ENCODE measurements at places on chromosomes 7 and 10. TPM values are rescaled to one million over a fixed set of nuclear protein-coding genes. Genes with fewer than 3 reads are reported as not detected.

- no peak overlapping the region for H3K4me3 ChIP-seq
- H3K36me3 ChIP-seq, result no peaks in the 10 kb centered on the region
- H3K27me3 ChIP-seq, result peaks cover 4% of the 10 kb centered on the region
- DNase-seq, result no peak
Observed at GRCh38 chr7:38594949-38595348, 36.2 kb downstream of the AMPH start.

DNA sequence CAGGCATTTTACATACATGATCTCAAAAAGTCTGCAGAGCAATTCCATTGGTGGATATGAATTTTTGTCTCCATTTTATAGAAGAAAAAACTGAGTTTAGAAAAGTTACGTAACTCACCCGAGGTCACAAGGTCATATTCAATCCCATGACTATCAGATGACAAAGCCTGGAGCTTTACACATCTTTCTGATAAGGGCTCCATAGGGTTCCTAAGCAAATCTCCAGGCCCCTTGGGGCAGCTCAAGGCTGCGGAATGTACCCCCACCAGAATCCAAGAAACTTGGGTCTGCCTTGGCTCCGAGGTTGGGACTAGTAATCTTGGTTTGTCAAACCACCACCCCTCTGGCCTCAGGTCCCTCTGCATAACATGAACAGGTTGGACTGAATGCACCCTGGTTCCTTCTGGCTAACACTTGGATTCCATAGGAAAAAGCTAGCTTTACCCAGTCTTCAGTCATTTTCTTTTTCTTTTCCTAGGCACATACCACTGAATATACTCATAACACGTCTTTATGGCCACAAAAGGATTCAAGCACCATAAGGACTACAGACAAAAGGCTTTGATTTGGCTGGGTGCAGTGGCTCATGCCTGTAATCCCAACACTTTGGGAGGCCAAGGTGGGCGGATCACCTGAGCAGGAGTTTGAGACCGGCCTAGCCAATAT, 55.5 kb downstream of the PIP4K2A start:
- peaks cover 11% of the 10 kb centered on the region for H3K36me3 ChIP-seq
- DNase-seq, result no peak
- H3K4me3 ChIP-seq, result no peak overlapping the region
- peaks cover 86% of the 10 kb centered on the region for H3K4me1 ChIP-seq
- no peaks in the 10 kb centered on the region for H3K27me3 ChIP-seq

DNA sequence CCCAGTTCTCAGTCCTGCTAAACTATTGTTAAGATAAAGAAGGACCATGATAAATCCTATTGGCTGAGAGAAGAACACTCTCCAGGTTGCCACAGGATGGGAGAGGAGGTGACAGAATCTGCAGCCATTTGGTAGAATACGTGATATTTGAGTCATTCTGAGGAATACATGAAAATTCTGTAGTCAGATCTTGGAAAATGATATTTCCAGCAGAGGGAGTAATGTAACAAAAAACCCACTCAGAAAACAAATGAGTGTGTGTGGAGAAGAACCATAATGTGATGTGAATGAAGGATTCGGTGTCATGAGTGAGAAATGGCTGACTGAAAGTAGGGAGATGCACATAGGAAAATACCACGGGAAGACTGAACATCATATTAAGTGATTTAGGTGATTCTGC, 128.5 kb upstream of the PFKP start:
- DNase-seq, result no peak
- peaks cover 24% of the 10 kb centered on the region for H3K27me3 ChIP-seq
- H3K36me3 ChIP-seq, result no peaks in the 10 kb centered on the region
- no peak overlapping the region for H3K4me3 ChIP-seq

GRCh38 chr7:40288827-40289226, 154.0 kb downstream of the SUGCT start:
- no peak overlapping the region for H3K27ac ChIP-seq
- no peaks in the 10 kb centered on the region for H3K4me1 ChIP-seq

DNA sequence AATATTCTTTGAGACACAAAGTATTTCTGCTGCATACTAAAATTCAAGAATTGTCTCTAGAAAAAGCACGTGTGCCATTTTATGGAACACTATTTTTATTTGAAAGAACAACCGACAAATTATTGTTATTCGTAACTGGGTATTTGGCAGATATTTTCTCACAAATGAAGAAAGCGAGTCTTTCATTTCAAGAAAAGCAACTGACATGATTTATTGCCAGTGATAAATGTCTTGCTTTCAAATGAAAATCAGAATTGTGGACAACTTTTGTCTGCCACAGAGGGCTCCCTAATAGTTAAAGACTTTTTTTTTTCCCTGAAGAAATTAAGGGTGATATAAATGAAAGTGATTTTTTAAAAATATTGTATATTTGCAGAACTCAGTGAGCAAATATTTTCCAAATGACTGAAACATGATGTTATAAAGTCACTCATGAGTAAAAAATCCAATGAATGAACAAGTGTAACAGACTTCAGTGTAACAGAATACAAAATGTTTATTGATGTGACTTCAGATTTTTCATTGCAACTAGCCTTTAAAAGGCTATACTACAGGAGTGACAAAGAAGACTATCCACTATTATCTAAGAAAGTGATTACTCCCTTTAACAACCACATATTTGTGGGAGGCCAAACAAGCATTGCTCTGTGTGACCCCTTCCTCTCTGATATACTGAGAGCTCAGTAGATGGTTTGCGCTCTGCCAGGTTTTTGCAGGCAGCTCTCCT, 49.0 kb upstream of the SEMA3E start:
- no peaks in the 10 kb centered on the region for H3K36me3 ChIP-seq
- no peaks in the 10 kb centered on the region for H3K4me1 ChIP-seq
- no peak for DNase-seq
- no peak overlapping the region for H3K27ac ChIP-seq
- no peak overlapping the region for H3K4me3 ChIP-seq

- DNase-seq, result no peak
- no peaks in the 10 kb centered on the region for H3K27me3 ChIP-seq
- H3K27ac ChIP-seq, result no peak overlapping the region
- no peak overlapping the region for H3K4me3 ChIP-seq
- no peaks in the 10 kb centered on the region for H3K36me3 ChIP-seq
Observed at GRCh38 chr10:18343573-18343972, 203.3 kb downstream of the CACNB2 start.

DNA sequence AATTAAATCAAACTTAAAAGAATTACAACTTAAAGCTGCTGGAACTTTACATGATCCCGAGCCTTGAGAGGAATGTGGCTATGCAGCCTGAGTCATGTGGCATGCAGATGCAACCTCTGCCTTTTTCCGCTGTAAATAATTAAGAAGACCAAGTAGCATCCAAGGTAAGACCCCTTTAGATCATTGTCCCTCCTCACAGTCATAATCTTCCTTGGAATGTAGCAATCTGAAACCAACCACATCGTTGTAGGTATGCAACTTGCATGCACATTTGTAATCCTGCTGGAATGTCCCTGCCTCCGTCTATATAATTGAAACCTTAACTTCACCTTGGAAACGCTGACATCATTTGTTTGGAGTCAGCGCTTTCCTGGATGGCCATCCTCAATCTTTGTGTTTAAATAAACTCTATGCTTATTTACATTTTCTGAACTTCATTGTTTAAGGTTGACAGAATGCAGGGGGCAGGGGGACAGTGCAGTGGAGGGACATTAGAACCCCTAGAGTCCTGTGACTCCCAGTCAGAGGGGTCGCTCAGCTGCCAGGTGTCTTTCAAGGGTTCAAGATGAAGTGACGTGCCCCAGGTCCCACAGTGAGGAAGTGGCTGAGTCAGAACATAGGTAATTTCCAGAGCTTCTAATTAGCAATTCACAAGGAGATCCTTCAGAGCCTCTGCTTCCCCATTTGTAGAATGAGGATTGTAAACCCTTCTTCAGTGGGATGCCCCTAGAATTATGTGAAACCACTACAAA, 110.7 kb downstream of the RALA start:
- H3K4me3 ChIP-seq, result peak overlapping the region; percentile 89
- H3K4me1 ChIP-seq, result peaks cover 52% of the 10 kb centered on the region
- peak overlapping the region; percentile 94 for H3K27ac ChIP-seq
- H3K36me3 ChIP-seq, result peaks cover 13% of the 10 kb centered on the region
- H3K27me3 ChIP-seq, result no peaks in the 10 kb centered on the region

- DNase-seq, result no peak
- no peaks in the 10 kb centered on the region for H3K27me3 ChIP-seq
- no peak overlapping the region for H3K27ac ChIP-seq
- no peaks in the 10 kb centered on the region for H3K36me3 ChIP-seq
- no peak overlapping the region for H3K4me3 ChIP-seq
- peaks cover 1% of the 10 kb centered on the region for H3K4me1 ChIP-seq
Observed at GRCh38 chr7:4065190-4065589, 616.9 kb upstream of the FOXK1 start.

DNA sequence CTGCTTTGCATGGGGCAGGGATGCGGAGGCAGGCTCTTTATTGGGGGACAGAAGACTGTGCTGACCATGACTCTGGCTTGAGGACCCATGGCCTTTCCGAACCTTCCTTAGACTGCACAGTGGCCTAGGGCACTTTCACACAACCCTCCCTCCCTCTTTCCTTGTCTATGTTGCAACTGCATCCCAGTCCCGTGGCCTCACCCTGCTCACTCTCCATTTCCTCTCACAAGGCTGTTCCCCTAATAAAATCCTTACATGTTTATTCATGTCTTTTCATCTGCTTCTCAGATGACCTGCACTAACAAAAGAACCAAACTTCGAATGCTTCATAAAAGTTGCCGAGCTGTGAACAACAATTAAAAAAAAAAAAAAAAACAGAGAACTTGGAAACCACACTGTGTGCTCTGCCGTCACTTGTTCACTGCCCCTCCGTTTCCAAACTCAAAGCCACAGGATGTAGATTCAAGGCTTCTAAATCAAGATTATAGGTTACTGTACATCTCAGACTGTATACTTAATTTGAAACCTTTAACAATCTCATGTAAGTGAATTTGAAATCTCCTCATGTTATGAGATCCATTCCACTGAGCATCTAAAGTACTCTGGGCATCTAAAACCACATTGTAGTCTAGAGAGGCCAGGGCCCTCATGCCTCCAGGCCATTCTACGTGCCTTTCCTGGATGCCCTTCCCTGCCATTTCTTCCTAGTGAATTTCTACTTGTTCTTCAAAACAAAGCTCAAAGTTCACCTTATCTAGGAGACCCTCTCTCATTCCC, 265.9 kb downstream of the SNX13 start:
- peaks cover 2% of the 10 kb centered on the region for H3K27me3 ChIP-seq
- DNase-seq, result no peak
- H3K4me3 ChIP-seq, result no peak overlapping the region
- no peaks in the 10 kb centered on the region for H3K36me3 ChIP-seq
- H3K27ac ChIP-seq, result no peak overlapping the region

GRCh38 chr10:58174831-58175230, 92.9 kb downstream of the IPMK start:
- no peak overlapping the region for H3K27ac ChIP-seq
- H3K27me3 ChIP-seq, result peaks cover 2% of the 10 kb centered on the region
- no peak overlapping the region for H3K4me3 ChIP-seq
- no peak for DNase-seq
- no peaks in the 10 kb centered on the region for H3K4me1 ChIP-seq

DNA sequence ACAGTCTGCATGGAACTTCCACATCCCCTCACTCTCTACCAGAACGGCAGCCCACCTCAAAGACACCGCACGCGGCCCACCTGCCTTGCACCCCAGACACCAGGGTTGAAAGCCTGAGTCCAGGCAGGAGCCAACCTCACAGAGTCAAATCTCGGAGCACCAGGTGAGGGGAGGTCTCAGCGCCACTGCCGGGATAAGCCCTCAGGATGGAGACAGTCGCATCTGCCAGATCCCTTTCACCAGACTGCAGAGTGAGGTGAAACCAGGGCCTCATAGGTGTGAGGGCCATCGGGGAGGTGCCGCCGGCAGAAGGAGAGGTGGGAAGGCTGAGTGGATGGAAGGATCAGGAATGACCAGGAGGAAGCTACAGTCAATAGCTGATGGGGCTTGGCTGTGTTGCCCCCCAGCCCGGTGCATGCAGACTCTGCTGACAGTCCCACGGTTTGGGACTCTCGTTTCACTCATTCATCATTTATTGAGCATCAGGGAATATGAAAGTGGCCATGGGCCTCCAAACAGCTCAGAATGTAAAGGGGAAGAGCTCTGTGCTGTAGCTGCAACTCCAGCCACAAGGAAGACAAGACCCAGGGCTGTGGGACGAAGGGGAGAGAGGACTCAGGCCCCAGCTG, 315.0 kb downstream of the PTPRN2 start:
- DNase-seq, result no peak
- no peak overlapping the region for H3K4me3 ChIP-seq
- H3K4me1 ChIP-seq, result no peaks in the 10 kb centered on the region
- no peaks in the 10 kb centered on the region for H3K36me3 ChIP-seq
- no peak overlapping the region for H3K27ac ChIP-seq

GRCh38 chr10:81182296-81182695, 644.6 kb downstream of the SH2D4B start:
- no peak overlapping the region for H3K27ac ChIP-seq
- H3K27me3 ChIP-seq, result no peaks in the 10 kb centered on the region
- no peak for DNase-seq
- no peak overlapping the region for H3K4me3 ChIP-seq

GRCh38 chr7:157782041-157782440, 445.2 kb downstream of the DNAJB6 start:
- no peaks in the 10 kb centered on the region for H3K4me1 ChIP-seq
- DNase-seq, result no peak
- no peaks in the 10 kb centered on the region for H3K36me3 ChIP-seq
- H3K4me3 ChIP-seq, result no peak overlapping the region
- H3K27ac ChIP-seq, result no peak overlapping the region

GRCh38 chr7:130492523-130493274, 814 bp downstream of the MEST start:
- peak overlapping the region; percentile 35 for H3K4me3 ChIP-seq
- peaks cover 29% of the 10 kb centered on the region for H3K27me3 ChIP-seq
- H3K36me3 ChIP-seq, result peaks cover 2% of the 10 kb centered on the region
- H3K4me1 ChIP-seq, result peaks cover 18% of the 10 kb centered on the region
- H3K27ac ChIP-seq, result no peak overlapping the region

- H3K27ac ChIP-seq, result no peak overlapping the region
- peaks cover 9% of the 10 kb centered on the region for H3K4me1 ChIP-seq
- H3K27me3 ChIP-seq, result peaks cover 10% of the 10 kb centered on the region
- DNase-seq, result no peak
- peaks cover 17% of the 10 kb centered on the region for H3K36me3 ChIP-seq
Observed at GRCh38 chr10:100516847-100517246, 2.8 kb downstream of the SEC31B start.

- H3K27ac ChIP-seq, result no peak within 1 kb of the TSS
- no peak for DNase-seq
- peak within 1 kb of the TSS; percentile 55 for H3K4me3 ChIP-seq
- H3K36me3 ChIP-seq, result no peaks in the 10 kb centered on the region
- peaks cover 11% of the 10 kb centered on the region for H3K4me1 ChIP-seq
- H3K27me3 ChIP-seq, result peaks cover 26% of the 10 kb centered on the region
Observed at GRCh38 chr7:146116521-146117222, at the start of gene CNTNAP2. Gene CNTNAP2, plus strand, starts transcription at chr7:146116801. Its CDS starts 76 bp downstream, at chr7:146116877.

The FLNC gene
- not detected for total RNA-seq

The C10orf62 gene
- not detected for total RNA-seq

The KCNIP2 gene
- total RNA-seq, result 7.1 TPM

The SUN3 gene
- total RNA-seq, result not detected

The PLEKHA1 gene
- total RNA-seq, result 12.8 TPM

The GDF2 gene
- not detected for total RNA-seq

The OPN1SW gene
- not detected for total RNA-seq

Measured in activated B cell treated with CpG ODN at 0.5 μM for 24 hours (primary cell).